ENCODE measurements at places on chromosomes 2 and 18.
A peak's percentile ranks its signal among the peaks of the same experiment; 100 is the strongest.

GRCh38 chr18:23810396-23810795 is 121.1 kb downstream of the LAMA3 start:
- no peak for DNase-seq
- peaks cover 4% of the 10 kb centered on the region for H3K4me1 ChIP-seq
- no peak overlapping the region for H3K27ac ChIP-seq
- H3K4me3 ChIP-seq = no peak overlapping the region
- no peaks in the 10 kb centered on the region for H3K36me3 ChIP-seq

DNA sequence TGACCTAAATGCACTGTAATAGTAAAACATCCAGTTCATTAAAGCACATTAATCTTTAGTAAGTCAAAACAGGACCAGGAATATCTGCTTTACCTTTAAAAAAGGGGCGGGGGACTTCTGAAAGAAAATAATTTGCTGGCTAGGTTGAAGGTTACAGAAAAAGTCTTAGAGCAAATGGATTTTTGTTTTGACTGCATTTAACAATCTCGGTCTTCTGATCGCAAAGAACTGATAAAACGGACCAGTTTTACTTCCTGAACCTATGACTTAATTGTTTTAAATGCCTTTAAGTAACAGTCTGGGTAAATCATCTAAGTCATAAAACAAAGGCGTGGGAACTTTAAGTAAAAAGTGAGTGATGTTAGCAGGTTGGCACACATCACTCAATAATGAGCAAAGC is 783 bp downstream of the BUB1 start:
- no peak overlapping the region for H3K27ac ChIP-seq
- peaks cover 11% of the 10 kb centered on the region for H3K4me1 ChIP-seq
- H3K4me3 ChIP-seq = peak overlapping the region; percentile 81
- H3K36me3 ChIP-seq = peaks cover 6% of the 10 kb centered on the region
- no peaks in the 10 kb centered on the region for H3K27me3 ChIP-seq

DNA sequence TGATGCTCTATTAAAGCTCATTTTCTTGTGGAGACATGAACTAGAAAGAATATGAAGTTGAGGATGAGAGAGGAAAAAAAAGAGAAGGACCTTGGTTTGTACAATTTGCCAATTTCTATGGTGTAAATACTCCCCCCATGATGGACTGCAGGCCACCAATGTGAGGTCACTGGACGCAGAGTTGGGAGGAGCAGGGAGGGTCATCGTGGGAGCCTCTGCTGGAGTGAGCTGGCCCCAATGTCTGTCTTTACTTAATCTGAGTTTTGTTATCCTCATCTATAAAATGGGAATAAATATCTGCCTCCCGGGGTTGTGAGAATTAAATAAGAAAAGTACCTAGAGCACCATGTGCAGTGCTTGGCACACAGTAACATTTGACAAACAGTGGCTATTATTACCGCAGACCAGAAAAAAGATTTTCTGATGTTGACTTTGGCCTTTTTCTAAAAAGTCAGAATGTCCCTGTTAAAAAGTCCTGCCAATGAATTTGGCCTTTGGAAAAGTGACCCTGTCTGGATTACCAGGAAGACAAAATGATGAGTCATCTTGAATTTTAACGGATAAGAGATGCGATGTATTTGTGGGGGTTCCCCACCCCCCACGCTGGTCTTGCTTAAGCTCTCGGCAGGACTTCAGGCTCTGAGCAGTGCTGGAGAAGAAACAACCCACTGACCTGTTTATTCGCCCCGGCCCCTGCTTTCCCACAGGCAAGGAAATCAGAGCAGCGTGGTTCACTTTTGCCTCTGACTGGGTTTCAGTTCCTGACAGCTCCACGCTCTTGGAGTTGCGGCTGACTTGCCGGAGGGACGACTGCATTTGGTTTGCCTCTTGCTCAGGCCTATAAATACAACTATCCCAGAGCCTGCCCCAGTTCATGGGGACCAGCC is 50.3 kb upstream of the FOSL2 start:
- no peak overlapping the region for H3K4me3 ChIP-seq
- H3K27me3 ChIP-seq = no peaks in the 10 kb centered on the region
- DNase-seq = no peak
- no peaks in the 10 kb centered on the region for H3K36me3 ChIP-seq

- no peaks in the 10 kb centered on the region for H3K36me3 ChIP-seq
- DNase-seq = peak; percentile 36
- no peaks in the 10 kb centered on the region for H3K27me3 ChIP-seq
- H3K4me1 ChIP-seq = no peaks in the 10 kb centered on the region
- H3K4me3 ChIP-seq = no peak overlapping the region
Observed at GRCh38 chr18:44098551-44099098, 582.1 kb upstream of the SETBP1 start.

DNA sequence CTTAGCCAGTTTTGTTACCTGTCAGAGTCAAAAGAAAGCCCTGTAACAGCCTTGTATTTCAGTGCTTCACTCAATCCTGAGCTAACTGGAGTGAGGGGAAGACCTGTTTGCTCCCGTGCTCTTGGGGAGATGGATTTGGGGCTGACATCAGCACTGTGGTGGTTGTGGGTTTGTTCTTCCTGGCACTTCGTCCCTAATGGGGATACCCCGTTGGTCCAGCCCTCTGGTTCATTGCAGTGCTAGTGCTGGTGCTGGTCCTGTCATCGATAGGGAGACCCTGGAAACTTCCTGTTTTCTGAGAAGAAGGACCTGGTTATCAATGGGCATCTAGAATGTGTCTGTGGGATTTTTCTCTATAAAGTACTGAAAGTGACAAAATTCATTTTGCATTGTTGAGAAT is 205.4 kb downstream of the ZNF407 start:
- H3K27ac ChIP-seq = no peak overlapping the region
- peaks cover 7% of the 10 kb centered on the region for H3K4me1 ChIP-seq
- no peaks in the 10 kb centered on the region for H3K36me3 ChIP-seq
- no peak overlapping the region for H3K4me3 ChIP-seq

- no peaks in the 10 kb centered on the region for H3K27me3 ChIP-seq
- H3K36me3 ChIP-seq = peaks cover 17% of the 10 kb centered on the region
- H3K4me3 ChIP-seq = no peak overlapping the region
- no peaks in the 10 kb centered on the region for H3K4me1 ChIP-seq
- DNase-seq = no peak
Observed at GRCh38 chr2:37110306-37111212, 26.2 kb downstream of the GPATCH11 start.

DNA sequence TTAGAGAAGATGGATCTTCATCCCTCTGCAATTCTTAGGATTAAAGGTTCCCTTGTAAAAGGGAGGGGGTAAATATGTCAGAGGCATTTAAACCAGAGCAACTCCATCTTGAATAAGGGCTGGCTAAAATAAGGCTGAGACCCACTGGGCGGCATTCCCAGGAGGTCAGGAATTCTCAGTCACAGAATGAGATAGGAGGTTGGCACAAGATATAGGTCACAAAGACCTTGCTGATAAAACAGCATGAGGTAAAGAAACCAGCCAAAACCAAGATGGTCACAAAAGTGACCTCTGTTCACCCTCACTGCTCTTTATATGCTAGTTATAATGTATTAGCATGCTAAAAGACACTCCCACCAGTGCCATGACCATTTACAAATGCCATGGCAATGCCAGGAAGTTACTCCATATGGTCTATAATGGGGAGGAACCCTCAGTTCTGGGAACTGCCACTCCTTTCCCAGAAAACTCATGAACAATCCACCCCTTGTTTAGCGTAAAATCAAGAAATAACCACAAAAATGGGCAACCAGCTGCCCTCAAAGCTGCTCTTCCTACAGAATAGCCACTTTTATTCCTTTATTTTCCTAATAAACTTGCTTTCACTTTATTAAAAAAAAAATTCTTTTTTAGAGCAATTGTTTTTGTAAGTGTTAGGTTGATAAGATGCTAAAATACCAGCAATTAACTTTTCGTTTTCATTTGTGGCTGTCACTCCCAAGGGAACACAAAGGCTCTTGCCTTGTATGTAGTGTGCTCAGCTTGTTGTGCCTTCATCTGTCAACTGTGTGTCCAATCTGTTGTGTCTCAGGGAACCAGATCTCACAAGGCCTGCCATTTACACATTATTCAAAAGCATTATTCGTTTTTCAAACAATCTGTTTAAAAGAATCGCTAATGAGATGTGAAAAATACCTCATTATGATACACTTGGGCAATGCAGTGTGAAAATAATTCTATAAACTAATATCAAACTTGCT is 205.2 kb upstream of the RGPD4 start:
- no peak for DNase-seq
- no peaks in the 10 kb centered on the region for H3K4me1 ChIP-seq
- no peaks in the 10 kb centered on the region for H3K36me3 ChIP-seq
- H3K27me3 ChIP-seq = no peaks in the 10 kb centered on the region

GRCh38 chr2:234309431-234309830 is 187.4 kb downstream of the ARL4C start:
- no peak overlapping the region for H3K4me3 ChIP-seq
- DNase-seq = no peak
- H3K4me1 ChIP-seq = peaks cover 5% of the 10 kb centered on the region
- no peaks in the 10 kb centered on the region for H3K36me3 ChIP-seq
- no peaks in the 10 kb centered on the region for H3K27me3 ChIP-seq
- H3K27ac ChIP-seq = no peak overlapping the region

GRCh38 chr2:181241797-181242196 is 215.4 kb upstream of the ITGA4 start:
- H3K36me3 ChIP-seq = no peaks in the 10 kb centered on the region
- H3K27ac ChIP-seq = no peak overlapping the region
- no peak for DNase-seq
- no peak overlapping the region for H3K4me3 ChIP-seq
- no peaks in the 10 kb centered on the region for H3K4me1 ChIP-seq

DNA sequence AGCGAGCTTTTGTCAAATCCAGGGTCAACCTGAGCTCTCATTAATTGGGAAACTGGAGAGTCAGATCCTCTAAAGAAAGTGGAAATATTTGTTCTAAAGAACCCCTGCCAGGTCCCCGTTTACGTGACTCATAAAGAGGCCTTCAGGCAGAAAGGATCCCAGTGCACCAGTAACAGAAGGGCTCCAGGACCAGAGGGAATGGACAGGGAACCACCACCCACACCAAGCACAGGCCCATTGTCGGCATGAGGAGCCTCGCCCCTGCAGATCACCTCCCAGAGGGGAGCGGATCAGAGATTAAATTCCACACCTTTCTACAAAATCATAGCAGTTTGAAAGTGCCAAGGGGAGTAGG is 16.4 kb upstream of the C1QL2 start:
- no peak overlapping the region for H3K27ac ChIP-seq
- no peaks in the 10 kb centered on the region for H3K4me1 ChIP-seq
- DNase-seq = no peak

GRCh38 chr2:19292007-19292406 is 66.4 kb downstream of the OSR1 start:
- no peaks in the 10 kb centered on the region for H3K27me3 ChIP-seq
- H3K4me1 ChIP-seq = no peaks in the 10 kb centered on the region
- no peak for DNase-seq
- no peak overlapping the region for H3K27ac ChIP-seq
- H3K36me3 ChIP-seq = no peaks in the 10 kb centered on the region

DNA sequence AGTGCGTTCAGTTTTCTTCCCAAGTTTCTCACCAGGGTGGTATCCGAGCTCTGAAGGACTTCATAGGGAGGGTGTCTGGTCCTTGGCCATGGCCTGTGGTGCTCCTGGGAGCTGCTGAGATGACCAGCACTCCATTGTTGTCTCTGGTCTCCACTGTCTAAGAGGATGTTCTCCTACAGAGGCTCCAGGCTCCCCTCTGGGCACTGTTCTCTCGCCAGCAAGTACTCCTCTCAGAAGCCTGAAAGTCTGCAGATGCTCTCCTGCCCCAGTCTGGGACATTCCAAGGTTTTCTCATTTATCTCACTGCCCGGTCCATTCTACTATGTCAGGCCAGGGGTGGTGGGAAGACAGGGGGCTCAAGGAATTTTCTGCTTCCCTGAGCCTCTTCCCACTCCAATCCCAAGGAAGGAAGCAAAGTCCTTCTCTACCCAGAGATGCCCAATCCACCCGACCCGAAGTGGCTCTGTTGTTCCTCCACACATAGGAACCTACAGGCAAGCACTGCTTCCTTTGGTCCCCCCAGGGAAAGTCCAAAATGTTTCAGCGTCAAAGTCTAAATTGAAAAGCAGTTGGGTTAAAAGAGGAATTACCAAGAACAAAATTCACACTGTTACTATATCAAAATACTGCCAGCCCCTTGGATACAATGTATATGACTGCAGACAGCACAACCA is 110.5 kb downstream of the GYPC start:
- no peak for DNase-seq
- H3K36me3 ChIP-seq = no peaks in the 10 kb centered on the region
- H3K27me3 ChIP-seq = no peaks in the 10 kb centered on the region
- no peak overlapping the region for H3K4me3 ChIP-seq
- H3K4me1 ChIP-seq = no peaks in the 10 kb centered on the region

DNA sequence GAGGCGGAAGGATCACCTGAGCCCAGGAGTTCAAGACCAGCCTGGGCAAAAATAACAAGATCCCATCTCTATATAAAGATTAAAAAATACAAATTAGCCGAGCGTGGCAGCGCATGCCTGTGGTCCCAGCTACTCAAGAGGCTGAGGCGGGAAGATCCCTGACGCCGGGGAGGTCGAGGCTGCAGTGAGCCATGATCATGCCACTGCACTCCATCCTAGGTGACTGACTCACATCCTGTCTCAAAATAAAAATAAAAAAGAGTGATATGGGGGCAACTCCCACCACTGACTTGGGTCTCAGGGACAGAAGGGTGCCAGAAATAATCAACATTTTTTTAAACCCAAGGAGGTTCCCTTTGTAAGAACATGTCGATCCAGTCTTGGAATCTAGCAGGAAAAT is 37.6 kb downstream of the ZNF516 start:
- H3K4me1 ChIP-seq = peaks cover 13% of the 10 kb centered on the region
- H3K27ac ChIP-seq = no peak overlapping the region
- peaks cover 7% of the 10 kb centered on the region for H3K27me3 ChIP-seq
- no peak overlapping the region for H3K4me3 ChIP-seq
- no peaks in the 10 kb centered on the region for H3K36me3 ChIP-seq
- no peak for DNase-seq

DNA sequence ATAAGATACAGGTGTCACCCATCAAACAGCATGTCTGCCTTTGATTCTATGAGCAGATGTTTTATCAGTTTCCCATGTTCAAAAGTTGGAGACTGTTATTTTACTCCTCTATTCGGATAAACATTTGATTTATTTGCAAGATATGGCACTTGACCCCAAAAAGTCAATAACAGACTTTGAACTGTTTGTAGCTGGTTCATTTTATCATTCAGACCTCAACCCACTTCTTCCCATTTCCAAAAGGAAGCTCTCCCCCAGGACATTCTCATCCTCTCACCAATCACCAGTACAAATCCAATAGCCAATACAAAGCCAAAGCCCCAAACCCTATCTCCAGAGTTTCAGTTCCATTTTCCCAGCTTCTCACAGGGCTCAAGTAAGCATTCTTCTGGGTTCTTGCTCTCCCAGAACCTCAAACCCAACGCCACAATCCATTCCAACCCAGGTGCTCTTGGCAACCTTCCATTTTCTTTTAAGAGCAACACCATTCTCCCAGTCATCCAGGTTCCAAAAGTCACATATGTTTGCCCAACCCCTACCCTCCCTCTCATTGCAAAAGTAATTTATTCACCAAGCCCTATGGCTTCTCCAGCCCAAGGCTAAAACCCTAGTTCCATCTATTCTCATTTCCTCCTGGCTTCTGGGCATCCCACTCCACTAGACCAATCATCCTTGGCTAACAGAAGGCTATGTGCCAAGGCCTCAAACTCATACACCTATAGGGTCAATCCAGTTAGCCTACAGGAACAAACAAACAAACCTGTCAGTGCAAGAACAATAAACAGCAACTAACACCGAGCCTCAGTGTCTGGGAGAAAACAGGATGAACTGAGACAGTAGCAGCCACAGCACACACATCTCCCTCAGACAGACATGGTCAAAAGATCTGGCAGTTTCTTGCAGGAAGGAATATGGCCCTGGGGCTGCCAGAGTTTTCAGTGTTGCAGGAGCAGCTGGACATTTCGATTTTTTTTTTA is 9.2 kb downstream of the ACVR1 start:
- no peak overlapping the region for H3K4me3 ChIP-seq
- DNase-seq = no peak
- H3K27ac ChIP-seq = no peak overlapping the region
